ENCODE measurements at places on chromosomes 3 and 15.

- DNase-seq: no peak
Observed at GRCh38 chr15:68801572-68802148, 19.0 kb downstream of the ANP32A start.

DNA sequence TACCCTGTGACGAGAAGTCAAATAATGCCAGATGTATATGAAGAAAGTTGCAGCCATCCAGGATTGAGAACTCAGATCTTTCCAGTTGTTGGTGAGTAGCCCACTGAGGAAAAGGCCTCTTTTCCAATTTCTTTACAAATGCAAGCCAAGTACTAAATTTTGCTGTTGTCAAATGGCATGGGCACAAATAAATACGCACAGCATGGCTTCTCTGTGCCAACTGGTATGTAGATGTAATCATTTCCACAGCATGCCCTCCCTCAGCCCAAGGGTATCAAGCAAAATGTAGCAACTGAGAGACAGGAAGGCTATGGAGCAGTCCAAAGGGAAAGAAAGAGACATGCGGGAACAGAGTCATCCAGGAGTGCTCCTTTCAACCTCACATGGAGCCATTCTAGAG is 105.4 kb downstream of the FGF12 start:
- DNase-seq: no peak

DNA sequence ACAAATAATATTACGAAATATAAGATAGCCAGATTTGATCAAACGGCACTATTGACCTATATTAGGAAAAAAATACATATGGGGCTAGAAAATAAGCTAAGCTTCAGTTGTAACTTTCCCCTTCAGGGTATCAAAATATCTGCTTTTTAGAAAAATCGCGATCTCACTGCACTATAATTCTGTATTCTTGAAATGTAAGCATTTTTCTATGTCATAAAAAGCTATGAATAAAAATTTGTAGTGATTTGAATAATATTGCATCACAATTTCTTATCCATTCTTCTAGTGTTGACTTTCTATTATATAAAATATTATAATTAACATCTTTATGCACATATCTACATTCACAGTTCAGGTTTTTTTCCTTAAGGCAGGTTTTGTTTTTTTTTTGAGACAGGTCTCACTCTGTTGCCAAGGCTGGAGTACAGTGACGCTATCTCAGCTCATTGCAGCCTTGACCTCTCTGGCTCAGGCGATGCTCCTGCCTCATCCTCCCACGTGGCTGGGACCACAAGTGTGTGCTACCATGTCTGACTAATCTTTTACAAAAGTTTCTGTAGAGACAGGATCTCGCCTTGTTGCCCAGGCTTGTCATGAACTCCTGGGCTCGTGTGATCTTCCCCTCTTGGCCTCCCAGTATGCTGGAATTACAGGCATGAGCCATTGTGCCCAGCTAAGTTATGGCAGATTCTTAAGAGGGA is 21.6 kb downstream of the EMC4 start:
- DNase-seq: no peak

DNA sequence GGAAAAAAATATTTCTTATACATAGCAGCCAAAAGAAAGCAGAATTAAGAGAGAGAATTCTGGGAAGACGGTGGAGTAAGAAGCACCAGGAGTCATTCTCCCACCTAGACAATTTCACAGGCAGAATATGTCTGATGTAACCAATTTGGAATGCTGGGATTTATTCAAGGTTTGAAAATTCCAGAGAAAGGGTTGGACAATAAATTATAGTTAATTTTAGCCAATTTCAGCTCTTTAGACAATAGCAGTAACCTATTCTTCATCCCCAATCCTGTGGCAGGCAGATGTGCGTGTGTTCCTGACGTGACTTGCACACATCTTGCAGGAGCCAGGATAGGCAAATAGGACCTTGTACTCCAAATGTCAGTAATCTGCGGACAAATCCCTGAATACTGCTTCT is 541.0 kb upstream of the NAALADL2 start:
- no peak for DNase-seq

GRCh38 chr15:25989327-25989726 is 126.2 kb upstream of the ATP10A start:
- DNase-seq: no peak

GRCh38 chr3:116946376-116946775 is 236.8 kb downstream of the TUSC7 start:
- DNase-seq: no peak

GRCh38 chr3:138082992-138083386 is 32.4 kb downstream of the DZIP1L start:
- DNase-seq: no peak

- no peak for DNase-seq
Observed at GRCh38 chr3:197149-197827, 725 bp downstream of the CHL1 start.

GRCh38 chr15:31362886-31363285 is 36.3 kb downstream of the KLF13 start:
- DNase-seq: no peak

GRCh38 chr3:39147711-39148434 is 5.5 kb downstream of the CSRNP1 start:
- DNase-seq: no peak

All from NCI-H1930 (cell line).